ENCODE measurements at places on chromosomes 7 and 10.
A peak's percentile ranks its signal among the peaks of the same experiment; 100 is the strongest.

DNA sequence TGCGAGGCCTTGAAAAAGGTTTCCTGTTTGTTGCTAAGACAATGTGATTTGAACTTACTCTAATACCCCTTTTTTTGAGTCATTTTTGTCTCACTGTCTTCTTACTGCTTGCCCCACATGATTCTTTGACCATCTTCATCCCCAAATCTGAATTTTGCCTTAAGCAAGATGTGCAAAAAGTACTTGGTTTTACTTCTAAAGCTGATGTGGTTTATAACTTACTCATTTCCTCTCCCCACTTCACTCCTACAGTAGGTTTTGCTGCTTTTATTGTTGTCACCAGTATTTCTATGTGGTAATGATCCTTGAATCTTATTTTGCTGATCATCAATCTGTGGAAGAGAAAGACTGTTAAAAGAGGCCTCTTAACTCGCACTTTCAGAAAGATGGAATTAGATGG lies 396.4 kb downstream of the SDK1 start:
- ATAC-seq = no peak

DNA sequence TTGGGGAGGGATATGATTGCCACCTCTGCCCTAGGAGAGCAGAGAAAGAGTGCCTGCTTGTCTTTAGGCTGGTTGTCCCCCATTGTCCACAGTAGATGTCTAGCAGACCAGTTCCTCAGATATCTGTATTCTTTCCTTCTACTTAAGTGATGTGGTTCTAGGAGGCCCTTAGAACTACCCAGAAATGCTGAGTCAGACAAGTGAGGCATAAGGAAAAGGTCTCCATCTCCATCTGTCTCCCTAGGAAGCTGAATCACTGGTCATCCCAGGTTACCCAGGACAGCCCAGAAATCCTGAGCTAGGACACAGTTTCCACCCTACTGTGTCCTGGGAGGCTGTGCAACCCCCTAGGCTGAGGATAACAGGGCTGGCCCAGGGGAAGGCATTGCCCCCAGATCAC lies 93.4 kb upstream of the INHBA start:
- no peak for ATAC-seq

- ATAC-seq = peak; percentile 90
Measured at GRCh38 chr10:117167789-117168674, 29.3 kb upstream of the KCNK18 start.

GRCh38 chr10:131753336-131753735 lies 147.5 kb upstream of the PPP2R2D start:
- ATAC-seq = no peak

DNA sequence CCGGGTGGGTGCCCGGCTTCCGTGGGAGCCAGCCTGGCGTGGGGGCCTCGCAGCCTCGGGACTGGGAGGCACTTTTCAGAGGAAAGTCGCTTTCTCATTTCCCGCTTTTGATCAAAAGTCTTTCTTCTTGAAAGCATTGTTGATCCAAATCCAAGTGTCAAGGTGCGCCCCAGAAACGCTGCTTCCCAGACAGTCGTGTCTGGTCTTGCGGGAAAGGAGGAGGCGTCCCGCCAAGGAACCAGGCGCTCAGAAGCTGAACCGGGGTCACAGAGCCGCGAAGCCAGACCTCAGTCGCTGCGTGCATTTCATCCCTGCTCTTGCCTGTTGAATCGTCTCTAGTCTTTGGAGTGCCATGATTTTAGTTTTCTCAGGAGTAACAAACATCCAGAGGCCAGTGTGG lies 1.1 kb upstream of the BNIP3 start:
- no peak for ATAC-seq

DNA sequence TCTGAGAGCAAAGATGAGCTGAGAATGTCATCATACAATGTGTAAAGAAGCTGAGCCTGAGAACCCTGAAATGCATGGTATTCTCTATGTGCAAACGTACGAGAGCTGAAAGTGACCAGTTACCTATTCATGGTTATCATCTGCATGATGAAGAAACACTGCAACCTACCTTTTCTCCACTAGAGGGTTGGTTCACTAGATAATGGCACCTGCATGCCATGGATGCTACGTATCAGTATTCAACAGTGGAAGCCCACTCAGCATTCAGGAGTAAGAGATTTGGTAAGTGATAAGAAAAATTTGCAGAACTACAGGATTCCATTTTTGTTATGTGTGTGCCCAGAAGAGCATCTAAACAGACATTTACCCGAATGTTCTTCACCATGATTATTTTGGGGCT lies 145.4 kb downstream of the PTPRN2 start:
- ATAC-seq = no peak

- no peak for ATAC-seq
Measured at GRCh38 chr7:150476285-150476684, 25.9 kb downstream of the GIMAP8 start.

- ATAC-seq = no peak
Measured at GRCh38 chr10:120969219-120969645, 118.1 kb downstream of the WDR11 start.

DNA sequence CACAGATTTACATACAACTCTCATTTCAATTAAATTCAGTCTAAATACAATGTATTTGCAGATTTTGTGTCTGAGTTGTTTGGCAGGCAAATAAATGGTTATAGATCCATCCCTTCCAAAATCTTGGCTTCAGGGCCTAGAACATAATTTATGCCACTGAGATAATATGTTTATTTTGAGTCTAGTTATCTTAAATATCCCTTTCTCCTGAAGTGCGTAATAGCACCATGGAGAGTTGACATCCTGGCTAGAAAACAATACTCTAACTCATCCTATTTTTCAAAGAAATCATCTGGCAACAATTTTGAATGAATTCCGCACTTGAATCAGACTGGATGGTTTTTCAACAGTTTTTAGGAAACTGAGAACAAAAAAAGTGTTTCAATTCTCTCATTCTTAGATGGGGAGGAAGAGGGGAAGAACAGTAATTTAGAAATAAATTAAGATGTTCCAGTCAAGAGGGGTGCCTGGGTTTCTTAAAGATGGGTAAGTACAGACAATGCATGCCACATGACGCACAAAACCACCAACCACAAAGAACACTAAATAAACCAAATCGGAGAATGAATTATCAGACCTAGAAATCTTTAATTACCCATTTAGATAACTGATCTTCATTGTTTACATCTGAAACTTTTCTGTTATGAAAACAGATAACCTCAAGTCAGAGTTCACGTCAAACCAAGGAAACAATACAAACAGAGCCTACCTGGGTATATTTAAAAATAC lies 228.7 kb upstream of the PTN start:
- ATAC-seq = peak; percentile 16

DNA sequence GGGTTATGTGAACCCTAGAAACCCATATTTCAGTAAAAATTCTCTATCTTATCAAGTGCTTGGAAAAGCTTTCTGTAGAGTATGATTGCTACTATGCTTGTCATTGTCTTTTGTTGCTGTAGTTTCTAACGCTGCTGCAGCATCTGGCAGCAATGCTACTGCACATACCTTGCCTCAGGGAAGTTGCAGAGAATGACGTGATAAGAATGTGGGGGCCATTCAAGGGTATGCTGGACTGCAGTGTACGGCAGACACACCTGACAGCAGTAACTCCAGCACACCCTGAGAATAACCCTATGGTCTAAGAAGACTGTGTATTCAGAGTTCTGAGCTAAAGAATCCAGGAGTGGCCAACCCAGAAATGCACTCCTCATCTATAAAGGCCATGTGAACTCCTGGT lies 20.5 kb downstream of the TRIM4 start:
- no peak for ATAC-seq

GRCh38 chr7:158526531-158526930 lies 61.1 kb downstream of the PTPRN2 start:
- no peak for ATAC-seq

- ATAC-seq = peak; percentile 86
Measured at GRCh38 chr10:70132098-70133029, at the start of gene AIFM2. AIFM2 (minus strand) TSS chr10:70132825; CDS start chr10:70124084, 8,741 bp downstream.

DNA sequence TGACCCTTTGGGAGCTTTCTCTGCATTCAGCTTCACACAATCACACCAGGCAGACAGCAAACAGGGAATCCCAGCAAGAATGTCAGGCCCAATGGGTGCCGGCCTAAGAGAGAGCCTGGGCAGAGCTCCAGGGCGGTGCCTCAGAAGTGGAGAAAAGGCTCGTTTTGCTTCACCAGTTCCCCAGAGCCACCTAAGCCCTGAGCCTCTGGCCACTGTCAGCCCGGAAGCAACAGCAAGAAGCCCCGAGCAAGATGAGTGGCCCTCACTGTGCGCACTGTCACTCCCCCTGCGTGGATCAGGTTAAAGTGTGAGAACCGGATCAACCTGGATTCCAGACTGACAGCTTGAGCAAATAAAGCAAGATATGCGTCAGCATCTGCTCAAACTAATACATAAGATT lies 14.7 kb downstream of the CNPY1 start:
- ATAC-seq = peak; percentile 50

- no peak for ATAC-seq
Measured at GRCh38 chr10:119132521-119133345, 28.8 kb downstream of the DENND10 start.

DNA sequence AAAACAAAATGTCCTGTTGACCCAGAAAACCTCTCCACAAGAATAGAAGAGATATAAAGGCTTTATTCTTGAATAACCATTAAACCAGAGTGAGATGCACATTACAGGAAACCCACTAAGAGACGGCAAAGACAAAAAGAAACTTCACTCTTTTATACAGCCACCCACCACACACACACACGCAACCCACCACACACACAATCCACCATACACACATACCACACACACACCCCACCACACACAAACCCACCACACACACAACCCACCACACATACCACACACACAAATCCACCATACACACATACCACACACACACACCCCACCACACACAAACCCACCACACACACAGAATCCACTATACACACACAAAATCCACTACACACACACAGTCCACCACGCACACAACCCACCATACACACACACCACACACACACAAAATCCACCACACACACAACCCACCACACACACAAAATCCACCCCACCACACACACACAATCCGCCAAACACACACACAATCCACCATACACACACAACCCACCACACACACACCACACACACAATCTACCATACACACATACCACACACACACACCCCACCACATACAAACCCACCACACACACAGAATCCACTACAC lies 9.5 kb upstream of the REPIN1 start:
- no peak for ATAC-seq

DNA sequence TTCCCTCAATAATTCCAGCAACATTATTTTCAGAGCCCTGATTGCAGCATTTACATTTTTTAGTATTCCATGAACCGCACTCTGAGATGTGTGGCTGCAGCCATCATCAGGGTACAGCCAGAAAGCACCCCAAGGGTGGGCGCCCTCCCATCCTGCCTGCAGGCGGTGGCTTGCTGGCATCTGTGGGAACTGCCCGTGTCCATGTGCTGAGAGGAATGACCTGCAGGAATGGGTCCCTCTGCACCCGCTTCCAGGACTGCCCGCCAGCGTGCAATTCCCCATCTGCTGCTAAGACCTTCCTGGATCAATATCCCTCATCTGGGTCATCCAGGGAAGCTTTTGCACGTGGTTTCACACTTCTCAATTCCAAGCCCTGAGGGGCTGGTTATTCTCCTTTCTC lies 32.8 kb upstream of the NUB1 start:
- ATAC-seq = no peak

GRCh38 chr7:83827036-83827435 lies 178.1 kb upstream of the SEMA3E start:
- no peak for ATAC-seq

GRCh38 chr7:120684463-120684862 lies 173.5 kb downstream of the TSPAN12 start:
- ATAC-seq = no peak

- no peak for ATAC-seq
Measured at GRCh38 chr10:33092596-33092995, 134.6 kb upstream of the ITGB1 start.

DNA sequence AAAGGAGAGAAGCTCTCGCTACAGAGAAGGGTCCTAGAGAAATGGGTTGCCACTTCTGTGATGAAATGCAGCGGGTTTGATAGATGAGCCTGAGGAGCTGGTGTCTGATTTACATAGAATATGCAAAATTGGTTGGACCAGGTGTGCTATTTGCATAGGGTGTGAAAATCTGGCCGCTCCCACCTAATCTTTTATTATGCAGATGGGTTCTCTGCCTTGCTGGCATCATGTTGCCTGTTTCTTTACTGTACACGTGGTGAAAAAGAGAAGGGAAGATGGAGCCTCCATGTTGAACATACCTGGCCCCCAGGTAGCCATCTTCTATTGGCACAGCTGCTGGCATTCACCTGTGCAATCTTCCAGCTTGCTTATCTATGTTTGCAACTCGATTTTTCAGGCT lies 212.2 kb downstream of the ANKRD7 start:
- ATAC-seq = no peak

DNA sequence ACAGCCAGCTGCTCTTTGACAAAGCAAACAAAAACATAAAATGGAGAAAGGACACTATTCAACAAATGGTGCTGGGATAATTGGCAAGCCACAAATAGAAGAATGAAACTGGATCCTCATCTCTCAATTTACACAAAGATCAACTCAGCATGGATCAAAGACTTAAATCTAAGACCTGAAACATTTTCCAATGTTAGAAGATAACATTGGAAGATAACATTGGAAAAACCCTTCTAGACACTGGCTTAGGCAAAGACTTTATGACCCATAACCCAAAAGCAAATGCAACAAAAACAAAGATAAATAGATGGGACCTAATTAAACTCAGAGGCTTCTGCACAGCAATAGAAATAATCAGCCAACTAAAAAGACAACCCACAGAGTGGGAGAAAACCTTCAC lies 425.7 kb upstream of the SEMA3D start:
- no peak for ATAC-seq

GRCh38 chr7:120273476-120273975 lies 551 bp downstream of the KCND2 start:
- no peak for ATAC-seq

- no peak for ATAC-seq
Measured at GRCh38 chr10:100468978-100469377, 6.2 kb downstream of the WNT8B start.
